ENCODE measurements at places on chromosomes 4 and X.
A peak's percentile ranks its signal among the peaks of the same experiment; 100 is the strongest.

- no peak for DNase-seq
Observed at GRCh38 chr4:170497689-170498088, 407.9 kb upstream of the AADAT start.

DNA sequence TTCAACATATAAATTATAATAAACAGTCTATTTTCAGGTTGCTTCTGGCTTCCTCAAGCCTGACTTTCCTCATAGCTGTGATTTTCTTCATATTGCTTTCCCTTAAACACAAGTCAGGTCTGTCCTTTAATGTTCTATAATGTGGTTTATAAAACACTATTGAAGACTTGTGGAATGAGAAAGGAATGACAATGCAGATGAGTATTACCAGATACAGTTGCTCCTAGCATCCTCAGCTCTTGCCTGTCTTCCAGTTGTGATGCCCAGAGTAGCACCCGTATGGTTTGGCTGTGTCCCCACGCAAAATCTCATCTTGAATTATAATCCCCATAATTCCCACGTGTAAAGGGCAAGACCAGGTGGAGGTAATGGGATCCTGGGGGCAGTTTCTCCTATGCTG is 265.7 kb upstream of the BOD1L1 start:
- no peak for DNase-seq

DNA sequence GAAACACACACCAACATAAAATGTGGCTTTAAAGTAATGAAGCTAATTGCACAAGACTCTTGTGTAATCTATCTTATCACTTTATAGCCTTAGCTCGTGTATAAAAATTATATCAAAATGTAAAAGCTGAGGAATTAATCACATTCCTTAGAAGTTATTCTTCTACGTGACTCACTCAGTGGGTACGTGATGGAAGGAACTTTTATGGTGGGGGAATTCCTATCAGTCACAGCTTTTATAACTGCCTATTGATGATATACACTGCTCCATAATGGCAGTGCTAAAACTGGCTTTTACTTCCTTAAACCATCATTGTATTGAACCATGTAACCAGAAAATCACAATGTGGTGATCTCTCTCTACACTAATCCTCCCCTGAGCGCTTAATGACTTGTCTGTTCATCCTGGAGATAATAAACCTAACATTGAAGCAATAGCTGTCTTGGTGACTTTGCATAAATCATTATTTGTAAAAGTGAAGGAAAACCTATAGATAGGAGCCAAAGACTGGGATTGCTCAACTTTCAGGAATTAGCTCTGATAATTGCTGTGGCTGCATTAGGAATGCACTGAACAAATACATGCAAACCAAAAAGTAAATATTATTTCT is 276.7 kb downstream of the GBA3 start:
- DNase-seq: peak; percentile 71

DNA sequence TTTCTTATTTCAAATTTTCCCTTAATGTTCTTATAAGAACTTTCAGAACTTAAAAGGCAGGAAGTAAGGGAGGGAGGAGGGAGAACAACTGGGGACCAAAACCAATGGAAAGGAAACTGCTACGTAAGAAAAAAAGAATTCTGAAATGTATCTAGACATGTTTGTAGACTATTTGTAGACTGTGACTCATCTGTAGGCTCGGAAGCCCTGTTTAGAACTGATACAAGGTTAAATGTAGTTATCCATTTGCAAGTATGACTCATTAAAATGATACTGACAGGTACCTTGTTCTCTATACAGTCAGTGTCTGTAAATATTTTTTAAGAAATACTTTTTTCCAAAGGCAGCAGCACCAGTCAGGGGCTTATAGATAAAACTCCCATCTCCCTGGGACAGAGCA is 202.0 kb downstream of the DHX15 start:
- DNase-seq: peak; percentile 84

DNA sequence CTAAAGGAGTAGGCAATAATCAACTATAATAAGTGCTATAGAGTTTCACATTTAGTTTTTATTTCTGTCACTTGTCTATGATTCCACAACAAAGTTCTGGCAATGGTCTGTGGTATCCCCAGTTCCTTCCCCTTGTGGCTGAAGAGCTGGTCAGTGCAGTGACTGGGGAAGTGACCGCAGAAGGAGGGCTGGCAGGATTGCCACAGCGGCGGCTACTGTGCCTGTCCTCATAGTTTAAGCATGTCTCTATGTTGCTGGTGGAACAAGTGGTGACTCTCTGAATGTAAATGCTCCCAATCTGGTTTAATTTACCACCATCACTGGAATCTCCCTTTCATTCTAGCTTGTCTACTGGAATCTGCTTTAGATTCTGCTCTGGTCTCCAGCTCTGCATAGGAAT is 170.6 kb upstream of the GK2 start:
- no peak for DNase-seq

DNA sequence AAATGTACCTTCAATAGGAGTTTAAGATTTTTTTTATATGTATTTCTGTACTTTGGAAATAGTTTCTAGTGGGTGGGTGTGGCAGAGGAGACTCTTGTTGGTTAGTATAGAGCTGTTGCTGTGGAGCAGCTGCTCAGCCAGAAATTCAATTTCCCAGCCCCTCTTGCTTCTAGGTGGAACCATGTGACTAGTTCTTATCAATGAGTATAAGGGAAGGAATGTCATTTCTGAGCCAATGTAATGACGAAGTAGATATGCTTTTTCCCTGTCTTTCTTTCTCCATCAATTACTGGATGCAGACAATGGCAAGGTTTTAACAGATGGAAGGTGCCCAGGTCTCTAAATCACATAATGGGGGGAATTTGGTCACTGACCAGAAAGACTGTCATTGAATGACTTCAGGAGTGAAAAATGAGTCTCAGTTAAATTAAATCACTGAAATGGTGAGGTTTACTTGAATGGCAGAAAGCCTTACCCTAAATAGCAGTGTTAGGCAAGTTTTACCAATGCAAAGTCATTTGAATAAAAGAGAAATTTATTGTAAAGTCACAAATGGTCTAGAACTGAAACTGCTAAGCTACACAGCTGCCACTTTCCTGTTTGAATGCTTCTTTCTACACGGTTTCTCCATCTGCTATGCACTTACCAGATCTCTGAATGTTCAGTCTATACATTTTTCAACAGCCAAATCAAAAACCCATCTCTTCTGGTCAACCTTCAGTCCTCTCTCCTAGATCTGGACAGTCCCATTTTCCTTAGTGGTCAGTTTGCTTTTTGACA is 795.4 kb upstream of the MAGEB2 start:
- DNase-seq: peak; percentile 81

GRCh38 chrX:97743014-97743413 is 859.3 kb downstream of the RPA4 start:
- DNase-seq: no peak

GRCh38 chrX:67544281-67545035 is 637 bp downstream of the AR start:
- DNase-seq: no peak

GRCh38 chr4:82900066-82900410 is 497 bp upstream of the THAP9 start:
- no peak for DNase-seq

DNA sequence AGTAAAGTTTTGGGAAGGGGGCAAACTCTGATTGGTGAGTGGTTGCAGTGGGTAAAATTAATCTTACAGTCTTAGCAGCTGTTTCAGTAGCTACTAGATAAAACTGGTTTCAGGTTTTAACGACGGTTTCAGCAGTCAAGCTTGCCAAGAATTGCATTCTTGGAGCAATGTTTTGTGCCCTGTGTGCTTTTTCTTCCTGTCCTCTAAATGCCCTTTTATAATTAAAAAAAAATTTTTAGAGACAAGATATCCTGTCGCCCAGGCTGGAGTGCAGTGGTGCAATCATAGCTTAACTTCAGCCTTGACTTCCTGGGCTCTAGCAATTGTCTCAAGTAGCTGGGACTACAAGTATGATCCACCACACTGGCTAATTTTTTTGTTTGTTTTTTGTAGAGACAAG is 6.3 kb upstream of the PPEF2 start:
- no peak for DNase-seq

DNA sequence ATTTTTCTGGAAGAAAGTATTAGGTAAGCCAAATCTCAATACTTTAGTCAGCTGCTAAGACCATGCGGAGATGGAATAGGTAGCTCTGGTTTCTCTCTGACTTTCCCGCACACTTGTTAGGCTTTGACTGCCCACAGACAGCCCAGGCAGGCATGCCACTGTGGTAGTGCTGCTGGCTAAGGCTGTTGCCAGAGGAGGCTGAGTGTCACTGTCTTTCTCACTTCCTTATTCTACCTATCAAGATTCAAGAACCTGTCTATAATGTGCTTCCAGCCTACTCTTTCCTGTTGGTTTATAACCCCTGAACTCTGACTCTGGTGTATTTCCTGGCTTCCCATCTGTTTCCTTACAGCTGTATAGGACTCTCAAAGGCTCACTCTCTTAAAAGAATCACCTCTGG is 81.8 kb upstream of the TRPC5 start:
- no peak for DNase-seq

DNA sequence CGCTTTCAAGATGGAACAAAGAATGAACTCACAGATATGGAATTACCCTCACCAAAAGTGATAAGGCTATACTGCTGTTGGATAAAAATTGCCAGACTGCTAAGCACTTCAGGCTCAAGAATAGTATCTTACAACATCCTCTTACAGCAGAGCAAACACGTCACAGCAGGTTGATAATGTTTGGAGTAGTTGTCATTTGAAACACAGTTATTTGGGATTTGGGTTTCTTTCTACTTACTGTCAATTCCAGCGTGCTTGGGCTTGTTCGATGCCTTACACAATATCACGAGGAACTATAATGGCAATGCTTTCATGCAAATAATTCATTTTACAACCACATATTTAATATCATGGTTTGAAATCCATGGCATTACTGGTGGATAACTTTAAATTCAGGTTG is 1223.7 kb upstream of the AGA start:
- DNase-seq: no peak

GRCh38 chrX:6372981-6373380 is 144.3 kb upstream of the NLGN4X start:
- DNase-seq: no peak

- no peak for DNase-seq
Observed at GRCh38 chrX:143081231-143081630, 55.5 kb downstream of the SPANXN4 start.

- DNase-seq: no peak
Observed at GRCh38 chr4:125590158-125590557, 275.4 kb downstream of the FAT4 start.

- DNase-seq: no peak
Observed at GRCh38 chrX:121260596-121261240, 213.3 kb downstream of the GLUD2 start.

DNA sequence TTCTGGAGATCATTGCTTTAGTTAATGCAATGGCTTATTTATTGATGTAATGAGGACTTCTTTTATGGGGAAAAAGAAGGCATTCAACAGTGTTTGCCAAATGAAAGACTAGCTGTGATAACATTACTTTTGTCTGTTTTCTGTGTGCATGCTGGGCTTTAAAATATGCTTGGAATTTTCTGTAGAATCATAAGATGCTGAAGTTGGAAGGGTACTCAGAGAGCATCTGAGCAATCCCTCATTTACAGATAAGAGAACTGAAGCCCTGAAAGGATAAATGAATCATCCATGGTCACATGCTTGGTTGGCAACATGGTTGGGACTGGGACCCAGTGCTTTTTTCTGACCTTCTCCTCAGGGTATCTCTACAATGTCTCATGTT is 31.4 kb upstream of the PITX2 start:
- DNase-seq: peak; percentile 89

DNA sequence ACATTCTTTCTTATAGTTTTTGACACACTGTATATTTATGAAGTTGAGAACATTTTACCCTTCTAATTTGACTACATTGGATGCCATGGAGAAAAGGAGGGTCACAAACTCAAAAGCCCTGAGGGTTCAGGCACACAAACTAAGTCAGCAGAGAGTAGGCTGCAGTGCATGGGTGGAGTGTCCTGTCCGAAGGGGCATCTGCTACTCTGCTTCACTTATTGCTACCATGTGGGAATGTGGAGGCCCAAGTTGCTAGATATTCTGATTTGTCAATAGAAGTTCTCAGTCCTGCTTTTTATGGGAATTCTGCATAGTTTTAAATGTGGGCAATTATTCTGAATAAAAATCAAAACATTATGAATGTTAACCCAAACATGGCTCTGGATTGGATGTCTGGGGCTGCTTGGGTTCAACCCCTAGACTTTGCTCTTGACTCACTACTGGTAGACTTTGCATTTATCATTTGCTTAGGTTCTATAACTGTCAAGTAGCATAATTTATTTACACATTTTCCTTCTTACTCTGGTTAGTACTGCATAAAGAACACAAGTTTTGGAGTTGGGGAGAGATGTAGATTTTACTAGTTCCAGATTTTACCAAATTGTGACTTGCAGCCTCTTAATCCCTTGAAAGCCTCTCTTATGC is 255.1 kb downstream of the SPRY1 start:
- DNase-seq: no peak

DNA sequence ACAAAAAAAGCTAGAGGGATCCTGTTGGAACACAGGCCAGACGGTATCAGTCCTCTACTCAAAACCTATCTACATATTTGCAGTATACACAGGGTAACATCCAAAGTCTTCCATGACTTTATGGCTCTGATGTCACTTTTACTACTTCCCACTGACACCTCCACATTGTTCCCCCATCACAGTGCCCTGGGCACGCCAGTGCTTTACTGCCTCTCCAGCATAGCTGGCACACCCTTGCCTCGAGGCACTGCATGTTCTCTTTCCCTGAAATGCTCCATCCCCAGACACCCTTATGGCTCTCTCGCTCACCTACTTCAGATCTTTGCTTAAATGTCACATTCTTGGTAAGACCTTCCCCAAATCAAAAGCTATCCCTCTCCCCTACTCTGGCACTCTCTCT is 6.3 kb upstream of the ATP10D start:
- DNase-seq: no peak

- DNase-seq: no peak
Observed at GRCh38 chr4:5816851-5817375, 76.0 kb downstream of the CRMP1 start.

- no peak for DNase-seq
Observed at GRCh38 chr4:28787947-28788346, 1927.3 kb downstream of the STIM2 start.

DNA sequence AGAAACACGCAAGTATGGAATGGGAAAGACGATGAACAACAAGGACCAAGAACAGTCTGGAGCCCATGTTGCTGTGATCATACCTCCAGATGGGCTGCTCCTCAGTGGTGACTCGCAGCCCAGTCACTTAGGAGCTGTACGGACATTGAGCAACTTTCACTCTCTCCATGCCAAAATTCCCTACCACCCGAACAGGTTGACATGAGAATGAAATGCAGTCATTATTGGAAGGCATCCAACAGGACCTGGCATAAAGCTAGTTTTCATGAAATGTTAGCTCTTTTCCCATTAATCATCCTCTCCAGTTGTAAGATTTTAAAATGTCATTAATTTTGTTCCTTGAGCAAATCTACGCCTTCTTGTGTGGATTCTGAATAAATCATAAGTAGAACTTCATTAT is 82.7 kb upstream of the GPM6B start:
- peak; percentile 70 for DNase-seq

DNA sequence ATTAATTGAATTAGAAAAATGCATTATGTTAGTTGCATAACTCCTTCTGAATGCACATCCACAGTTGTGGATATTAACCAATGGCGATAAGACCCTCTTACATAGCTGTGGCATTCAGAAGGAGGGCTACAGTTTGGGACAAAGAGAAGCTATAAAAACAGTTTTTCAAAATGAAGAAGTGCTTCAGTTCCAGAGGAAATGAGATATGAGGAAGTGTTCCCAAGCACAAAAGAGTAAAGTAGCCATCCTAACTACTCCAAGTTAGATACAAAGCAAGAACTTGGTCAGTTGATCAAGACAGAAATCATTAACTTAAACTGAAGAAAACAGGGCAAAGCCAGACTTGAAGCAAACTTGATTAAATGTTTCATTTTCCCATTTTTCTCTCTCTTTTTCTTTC is 17.2 kb upstream of the ADGRL3 start:
- DNase-seq: no peak

- no peak for DNase-seq
Observed at GRCh38 chr4:121096629-121097028, 24.3 kb upstream of the NDNF start.
